Stimulated activated CD8-positive, alpha-beta memory T cell treated with anti-CD3 and anti-CD28 coated beads, Interleukin-2, amount 100 ng/mL, for 1 hour (primary cell): ENCODE measurements at places on chromosomes 4 and X.

DNA sequence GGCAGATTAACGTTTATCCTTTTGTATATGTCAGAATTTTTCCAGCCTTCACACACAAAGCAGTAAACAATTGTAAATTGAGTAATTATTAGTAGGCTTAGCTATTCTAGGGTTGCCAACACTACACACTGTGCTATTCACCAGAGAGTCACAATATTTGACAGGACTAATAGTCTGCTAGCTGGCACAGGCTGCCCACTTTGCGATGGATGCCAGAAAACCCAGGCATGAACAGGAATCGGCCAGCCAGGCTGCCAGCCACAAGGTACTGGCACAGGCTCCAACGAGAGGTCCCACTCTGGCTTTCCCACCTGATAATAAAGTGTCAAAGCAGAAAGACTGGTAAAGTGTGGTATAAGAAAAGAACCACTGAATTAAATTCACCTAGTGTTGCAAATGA, 94.8 kb downstream of the TET2 start:
- no peak for DNase-seq

DNA sequence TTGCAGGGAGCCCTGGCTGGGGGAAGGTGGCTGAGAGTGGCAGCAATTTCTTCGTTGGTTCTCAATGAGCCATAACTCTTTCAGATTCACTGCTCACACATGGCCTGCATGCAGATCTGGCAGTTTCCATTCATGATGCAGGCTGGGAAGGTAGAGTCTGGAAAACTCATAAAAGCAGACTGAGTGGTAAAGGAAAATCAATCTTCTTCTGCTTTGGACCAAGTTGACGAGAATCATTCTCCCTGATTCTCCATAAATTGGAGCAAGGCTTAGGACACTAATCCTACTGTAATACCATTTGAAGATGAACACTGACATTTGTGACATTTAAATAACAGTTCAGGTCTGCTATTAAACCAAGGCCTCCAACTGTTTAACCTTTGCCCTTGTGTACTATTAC, 35.3 kb upstream of the HAND2 start:
- no peak for DNase-seq

DNA sequence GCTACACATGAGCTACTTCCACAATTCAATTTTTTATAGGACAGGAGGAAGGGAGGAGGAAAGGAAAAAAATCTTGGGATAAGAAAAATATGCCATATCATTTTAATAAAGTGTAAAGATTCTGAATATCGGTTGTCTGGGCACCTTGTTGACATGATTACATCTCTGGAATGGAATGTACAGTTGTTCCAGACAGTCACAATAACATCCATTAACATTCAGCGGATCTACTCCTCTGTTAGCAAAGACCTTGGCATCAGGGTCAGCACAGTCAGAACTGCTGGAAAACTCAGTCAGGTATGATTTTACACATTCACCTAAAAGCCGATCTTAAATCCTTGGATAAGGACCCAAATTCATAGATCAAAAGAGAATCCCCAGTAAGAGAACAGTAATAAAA, 85.4 kb upstream of the ARMCX2 start:
- no peak for DNase-seq

DNA sequence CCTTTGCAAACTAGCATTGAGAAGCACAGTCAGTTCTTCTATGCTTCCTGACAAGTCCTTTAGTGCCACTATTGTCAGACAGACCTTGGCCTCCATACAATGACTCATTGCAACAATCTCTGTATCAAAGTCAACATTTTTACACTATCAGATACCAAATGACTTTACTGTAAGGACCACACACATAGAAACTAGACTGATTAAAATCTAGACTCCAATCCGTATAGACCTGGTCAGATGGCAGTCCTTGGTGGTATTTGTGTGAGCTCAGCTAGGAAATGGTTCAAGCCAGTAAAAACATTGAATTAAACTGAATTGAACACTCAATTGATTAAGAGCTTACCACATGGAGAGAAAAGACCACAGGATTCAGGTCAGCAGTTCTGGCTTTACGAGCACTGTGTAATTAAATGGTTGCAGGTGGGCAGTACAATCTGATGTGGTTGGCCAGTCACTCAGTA, 549.8 kb upstream of the LCORL start:
- no peak for DNase-seq

DNA sequence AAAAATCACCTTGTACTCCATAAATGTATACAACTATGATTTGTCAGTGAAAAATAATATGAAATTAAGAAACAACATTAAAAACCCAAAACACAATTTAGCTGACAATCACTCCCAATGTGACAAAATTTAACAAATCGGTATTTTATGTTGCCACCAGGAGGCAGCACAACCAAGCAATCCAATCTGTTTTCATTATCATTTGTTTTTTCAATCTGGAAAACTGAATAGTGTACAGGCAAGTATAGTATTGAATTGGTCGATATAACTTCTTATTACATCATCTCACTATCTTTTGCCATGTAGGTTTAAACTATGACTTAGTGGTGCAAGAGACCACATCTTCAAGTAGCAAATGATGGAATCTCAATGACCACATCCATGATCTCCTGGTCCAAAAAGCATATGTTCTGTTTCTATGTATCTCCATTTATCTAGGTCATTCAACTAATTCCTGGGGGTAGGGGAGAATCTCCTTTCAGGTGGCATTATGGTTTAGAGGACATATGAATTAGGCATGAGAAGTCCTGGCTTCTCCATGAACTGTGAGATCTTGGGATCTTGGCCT, 112.9 kb upstream of the AGA start:
- DNase-seq, result no peak

- no peak for DNase-seq
Measured at GRCh38 chrX:35380808-35381700, 417.1 kb upstream of the MAGEB16 start.

GRCh38 chrX:9562851-9563250, 98.0 kb downstream of the TBL1X start:
- DNase-seq, result no peak

DNA sequence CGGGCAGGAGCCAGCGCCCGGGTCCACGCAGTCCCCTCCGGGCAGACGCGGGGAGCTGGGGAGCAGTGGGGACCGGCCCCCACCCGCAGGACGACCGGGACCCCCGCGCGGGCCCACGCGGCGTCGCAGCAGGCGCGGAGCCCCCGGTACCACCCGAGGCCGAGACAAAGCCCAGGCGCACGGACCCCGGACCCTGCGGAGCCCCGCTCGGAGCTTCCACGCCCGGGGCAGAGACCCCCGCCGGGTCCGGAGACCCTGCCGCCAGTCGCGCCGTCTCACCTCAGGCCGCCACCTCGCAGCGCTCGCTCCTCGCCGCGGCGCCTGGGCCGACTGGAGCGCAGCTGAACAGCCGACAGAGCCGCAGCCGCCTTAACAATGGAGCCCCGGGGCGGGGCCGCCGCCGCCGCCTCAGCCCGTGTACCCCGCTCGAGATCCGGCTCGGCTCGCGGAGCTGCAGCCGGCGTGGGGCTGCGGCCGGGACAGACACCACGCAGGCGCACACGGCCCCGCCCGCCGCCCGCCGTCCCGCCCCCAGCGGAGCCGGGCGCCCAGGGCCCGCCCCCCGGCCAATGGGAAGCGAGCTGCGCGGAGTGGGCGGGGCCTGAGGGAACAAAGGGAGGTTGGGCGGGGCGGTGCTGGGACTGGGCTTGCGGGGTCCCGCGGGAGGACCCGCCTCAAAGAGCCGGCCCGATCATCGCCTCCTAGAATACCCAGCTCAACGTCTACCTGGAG, at the start of gene AFAP1:
Gene AFAP1, minus strand, starts transcription at position 485 of the 732 bp plus-strand sequence. CDS start 67,783 bp downstream, outside the sequence.
- DNase-seq, result peak; percentile 67

GRCh38 chr4:108941904-108942430, 179.1 kb upstream of the ETNPPL start:
- no peak for DNase-seq

- no peak for DNase-seq
Measured at GRCh38 chr4:93320356-93320755, 508.2 kb upstream of the ATOH1 start.

- no peak for DNase-seq
Measured at GRCh38 chr4:104064646-104065577, 345.1 kb upstream of the TACR3 start.

- DNase-seq, result no peak
Measured at GRCh38 chr4:138864961-138865720, 150.4 kb upstream of the NOCT start.

DNA sequence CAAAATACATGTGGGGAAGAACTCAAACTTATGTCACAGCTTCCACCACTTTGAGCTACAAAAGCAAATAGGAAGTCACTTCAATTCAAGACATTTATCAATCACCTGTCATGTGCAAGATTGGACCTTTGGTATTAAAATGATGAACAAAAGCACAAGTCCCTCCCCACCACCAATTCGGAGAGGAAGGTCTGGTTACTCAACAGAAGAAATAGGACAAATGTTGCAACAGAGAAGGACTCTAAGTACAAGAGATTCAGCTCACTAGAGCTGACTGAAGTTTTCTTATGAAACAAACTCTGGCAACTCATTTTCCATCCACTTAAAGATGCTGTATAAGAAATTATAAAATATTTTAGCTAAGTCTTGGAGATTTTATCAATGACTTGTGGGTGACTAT, 16.0 kb upstream of the MMRN1 start:
- no peak for DNase-seq

DNA sequence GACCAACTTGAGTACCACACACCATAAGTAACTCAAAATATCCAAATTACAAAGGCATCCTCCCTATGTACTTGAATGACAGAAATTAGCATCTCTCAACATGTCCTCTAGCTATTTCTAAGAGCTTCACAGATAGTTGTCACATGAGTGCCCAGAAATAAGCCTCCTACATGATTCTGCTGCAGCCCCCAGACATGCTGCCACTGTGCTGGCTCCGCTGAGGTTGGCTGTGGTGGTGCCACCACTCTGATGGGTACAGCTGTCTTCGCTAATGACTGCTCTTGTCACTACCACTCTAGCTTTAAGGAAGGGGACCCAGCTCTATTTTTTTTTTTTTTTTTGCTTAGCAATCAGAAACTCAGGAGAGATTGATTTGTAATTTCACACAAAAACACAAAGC, 256.0 kb downstream of the GRXCR1 start:
- DNase-seq, result no peak
